Omental fat pad (tissue), 4 donors: ENCODE measurements at places on chromosomes 3 and 15.

GRCh38 chr3:98874602-98875249 is 26.8 kb downstream of the DCBLD2 start:
- no peak for DNase-seq

GRCh38 chr15:61159901-61160300 is 69.2 kb downstream of the RORA start:
- DNase-seq: no peak

- DNase-seq: no peak
These were observed 23.5 kb upstream of the CLN6 start for GRCh38 chr15:68252925-68253534.

GRCh38 chr15:100987143-100987542 is 68.0 kb downstream of the LRRK1 start:
- no peak for DNase-seq

DNA sequence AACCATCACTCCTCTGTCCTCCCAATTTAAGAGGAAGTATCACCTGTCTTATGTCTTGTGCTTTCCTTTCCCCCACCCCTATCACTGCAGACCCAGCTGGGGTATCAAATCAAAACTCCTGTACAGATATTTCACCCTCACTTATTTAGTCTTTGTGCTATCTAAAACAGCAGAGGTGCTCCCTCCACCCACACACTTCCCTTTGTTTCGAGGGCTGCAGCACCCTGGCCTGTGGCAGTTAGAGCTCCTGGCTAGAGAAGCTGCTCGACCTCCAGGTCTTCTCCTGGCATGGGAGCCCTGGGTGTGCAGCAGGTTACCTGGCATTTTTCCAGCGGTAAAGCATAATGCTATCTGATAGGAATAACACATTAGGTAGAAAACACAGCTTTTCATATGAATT is 181.4 kb upstream of the BCL6 start:
- DNase-seq: no peak

DNA sequence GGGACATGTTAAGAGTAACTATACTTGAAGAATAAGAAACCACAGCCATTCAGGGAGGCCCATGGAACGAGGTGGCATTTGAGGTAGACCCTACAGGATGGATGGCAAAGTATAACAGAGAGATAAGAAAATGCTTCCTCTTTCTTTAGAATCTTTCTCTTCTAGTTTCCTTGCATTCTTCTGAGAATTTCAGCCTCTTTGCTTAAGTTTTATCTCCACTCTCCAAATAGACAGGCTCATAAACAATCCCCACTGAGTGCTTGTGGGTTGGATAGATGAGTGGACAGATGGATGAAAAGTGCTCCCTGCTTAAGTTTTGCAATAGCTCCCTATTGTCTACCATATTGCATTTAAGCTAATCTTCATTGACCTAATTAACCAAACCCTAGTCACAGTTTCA is 103.7 kb downstream of the MEX3B start:
- no peak for DNase-seq

DNA sequence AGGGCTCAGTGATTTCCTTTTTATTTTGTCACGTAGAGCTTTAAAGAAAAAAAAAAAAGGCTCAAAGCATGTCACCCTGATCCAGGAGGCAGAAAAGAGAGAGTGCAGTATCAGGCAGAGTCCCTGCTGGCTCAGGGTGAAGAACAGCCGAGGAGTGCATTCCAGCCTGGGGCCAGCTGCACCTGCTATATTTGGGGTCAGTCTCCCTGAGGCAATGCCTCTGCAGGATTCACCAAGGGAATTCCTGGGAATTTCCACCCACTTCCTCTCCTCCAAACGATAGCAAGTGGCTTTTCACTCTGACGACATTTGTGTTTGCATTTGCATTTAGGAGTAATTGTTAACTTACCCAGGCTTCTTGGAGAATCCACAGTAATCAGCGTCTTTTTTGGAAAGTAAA is 202.9 kb upstream of the CTNNB1 start:
- no peak for DNase-seq

GRCh38 chr3:80785475-80785874 is 976.0 kb downstream of the GBE1 start:
- no peak for DNase-seq

- DNase-seq: no peak
These were observed 47.3 kb downstream of the PLSCR2 start for GRCh38 chr3:146421819-146422759.
